ENCODE measurements at places on chromosomes 5 and 9.

GRCh38 chr5:90099099-90099498 lies 310.5 kb downstream of the CETN3 start:
- no peak for DNase-seq

GRCh38 chr9:14433351-14434157 lies 119.6 kb upstream of the NFIB start:
- peak; percentile 53 for DNase-seq

- DNase-seq: no peak
Observed at GRCh38 chr5:173660481-173661280, 44.2 kb upstream of the BOD1 start.

DNA sequence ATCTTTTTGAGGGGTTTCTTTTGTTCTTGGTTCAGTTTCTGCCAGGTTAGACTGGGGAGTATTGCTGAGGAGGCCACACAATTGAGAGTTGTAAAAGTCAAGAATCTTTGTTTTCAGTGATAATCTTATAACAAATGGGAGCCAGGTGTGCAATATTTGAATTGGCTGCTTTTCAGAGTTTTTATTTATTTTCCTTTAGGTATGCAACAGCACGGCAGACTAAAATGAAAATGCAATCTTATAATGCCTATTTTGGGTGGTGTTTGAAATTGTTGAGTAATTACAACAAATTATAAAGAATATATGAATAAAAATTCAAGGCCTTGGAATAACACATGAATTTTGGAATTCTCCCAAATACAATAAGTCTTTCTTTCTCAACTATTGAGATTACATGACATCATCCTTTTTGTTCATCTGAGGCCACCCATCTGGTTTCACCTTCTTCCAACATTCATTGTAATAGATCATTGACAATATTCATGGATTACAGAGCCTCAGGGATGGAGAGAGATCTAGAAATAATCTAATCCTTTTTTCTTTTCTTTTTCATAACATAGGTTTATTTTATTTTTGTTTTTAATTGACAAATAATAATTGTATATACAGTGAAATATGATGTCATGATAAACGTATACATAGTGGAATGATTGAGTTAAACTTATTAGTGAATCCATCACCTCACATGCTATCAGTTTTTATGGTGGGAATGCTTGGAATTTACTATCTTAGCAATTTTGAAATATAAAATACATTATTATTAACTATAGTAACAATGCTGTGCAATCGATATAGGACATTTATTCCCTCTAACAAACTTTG lies 1061.0 kb downstream of the NR2F1-AS1 start:
- no peak for DNase-seq

- no peak for DNase-seq
Observed at GRCh38 chr5:113194125-113194524, 217.5 kb downstream of the DCP2 start.

Measured in NCI-H460 (cell line).